ENCODE measurements at places on chromosomes 5 and 9.

GRCh38 chr9:120446671-120447070, 133.3 kb downstream of the CDK5RAP2 start:
- DNase-seq = no peak

GRCh38 chr5:39201781-39202596, 17.4 kb downstream of the FYB1 start:
- DNase-seq = no peak

- no peak for DNase-seq
These were observed 34.4 kb upstream of the PALM2AKAP2 start for GRCh38 chr9:109745335-109746283.

- peak; percentile 25 for DNase-seq
These were observed 8.9 kb downstream of the ZNF366 start for GRCh38 chr5:72498284-72498683.

GRCh38 chr9:132011309-132011708, 68.4 kb downstream of the MED27 start:
- no peak for DNase-seq

GRCh38 chr9:133889584-133890301, 102.4 kb downstream of the VAV2 start:
- DNase-seq = no peak

- no peak for DNase-seq
These were observed 25.8 kb downstream of the SMIM3 start for GRCh38 chr5:150804388-150804787.

DNA sequence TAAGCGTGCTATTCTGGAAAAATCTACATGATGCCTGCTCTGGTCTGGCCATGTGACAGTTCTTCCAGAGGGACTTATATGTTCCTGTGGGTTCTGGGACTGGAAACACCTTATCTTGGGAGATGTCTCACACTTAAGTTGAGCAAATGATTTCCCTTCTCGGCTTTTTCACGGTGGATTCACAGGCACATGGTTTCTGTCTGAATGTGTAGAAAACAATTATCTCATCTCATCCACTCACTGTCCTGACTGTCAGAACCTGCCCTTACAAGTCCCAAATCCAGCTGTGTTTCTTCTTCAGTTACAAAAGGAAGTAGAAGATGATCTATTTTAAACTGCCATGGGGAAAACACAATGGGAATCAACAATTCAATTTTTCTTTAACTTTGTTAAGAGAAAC, 184.0 kb downstream of the SYK start:
- DNase-seq = no peak

- no peak for DNase-seq
These were observed 4.6 kb downstream of the SNX2 start for GRCh38 chr5:122779451-122779850.

DNA sequence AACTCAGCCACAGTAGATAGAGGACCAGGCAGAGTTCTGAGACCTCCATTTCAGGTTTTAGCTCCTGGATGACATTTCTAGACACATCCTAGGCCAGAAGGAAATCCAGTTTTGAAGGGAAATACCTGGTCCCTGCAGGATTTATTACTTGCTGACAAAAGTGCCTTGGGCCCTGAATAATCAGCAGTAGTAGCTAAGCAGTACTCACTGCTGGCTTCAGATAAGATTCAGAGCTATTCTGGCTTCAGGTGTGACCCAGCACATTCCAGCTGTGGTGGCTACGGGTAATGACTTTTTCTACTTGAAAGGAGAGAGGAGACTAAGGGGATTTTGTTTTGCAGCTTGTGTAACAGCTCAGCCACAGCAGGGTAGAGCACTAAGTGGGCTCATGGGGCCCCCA, 34.0 kb downstream of the NDUFAF2 start:
- no peak for DNase-seq

GRCh38 chr5:14134771-14135170, 8.4 kb upstream of the TRIO start:
- no peak for DNase-seq

DNA sequence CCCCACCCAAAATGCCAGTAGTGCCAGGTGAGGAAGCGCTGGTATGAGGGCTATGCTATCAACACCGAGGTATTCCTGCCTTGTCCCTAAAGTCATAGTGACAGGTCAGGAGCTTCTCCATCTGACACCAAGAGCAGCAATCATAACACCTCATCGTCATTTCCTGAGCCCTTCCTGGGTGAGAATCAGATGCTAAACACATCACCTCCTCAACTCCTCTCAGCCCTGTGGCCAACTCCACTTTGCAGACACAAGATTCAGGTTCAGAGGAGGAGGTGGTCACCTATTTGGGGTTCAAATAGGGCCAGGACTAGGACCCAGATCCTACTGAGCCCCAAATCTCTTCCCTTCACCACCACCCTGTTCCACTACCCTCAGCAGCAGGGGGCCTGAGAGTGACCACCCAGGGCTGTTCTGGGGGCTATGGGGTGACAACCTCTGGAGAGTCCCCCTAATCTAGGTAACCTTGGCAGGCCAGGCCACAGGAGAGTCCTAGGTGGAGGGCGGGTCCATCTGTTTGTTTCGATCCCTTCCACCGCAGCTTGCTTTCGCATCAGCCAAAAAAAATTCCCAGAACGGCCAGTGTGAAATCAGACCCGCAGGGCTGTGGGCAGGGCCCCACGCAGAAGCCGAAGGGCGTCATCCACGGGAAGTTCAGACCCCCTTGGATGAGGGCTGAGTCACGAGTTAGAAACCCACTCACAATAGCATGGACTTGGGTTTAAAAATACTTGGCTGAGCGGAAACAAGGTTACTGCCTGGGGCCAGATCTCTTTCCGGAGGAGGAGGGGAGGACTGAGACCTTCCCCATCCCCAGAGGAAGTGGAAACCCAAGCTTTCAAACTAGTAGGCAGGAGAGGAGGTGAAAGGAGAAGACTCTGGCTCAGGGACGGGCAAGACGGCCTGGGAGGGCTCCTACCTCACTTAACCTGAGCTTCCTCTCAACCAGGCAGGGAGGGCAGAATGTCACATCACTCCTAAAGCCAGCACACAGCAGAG, 8.7 kb downstream of the STK10 start:
- no peak for DNase-seq

DNA sequence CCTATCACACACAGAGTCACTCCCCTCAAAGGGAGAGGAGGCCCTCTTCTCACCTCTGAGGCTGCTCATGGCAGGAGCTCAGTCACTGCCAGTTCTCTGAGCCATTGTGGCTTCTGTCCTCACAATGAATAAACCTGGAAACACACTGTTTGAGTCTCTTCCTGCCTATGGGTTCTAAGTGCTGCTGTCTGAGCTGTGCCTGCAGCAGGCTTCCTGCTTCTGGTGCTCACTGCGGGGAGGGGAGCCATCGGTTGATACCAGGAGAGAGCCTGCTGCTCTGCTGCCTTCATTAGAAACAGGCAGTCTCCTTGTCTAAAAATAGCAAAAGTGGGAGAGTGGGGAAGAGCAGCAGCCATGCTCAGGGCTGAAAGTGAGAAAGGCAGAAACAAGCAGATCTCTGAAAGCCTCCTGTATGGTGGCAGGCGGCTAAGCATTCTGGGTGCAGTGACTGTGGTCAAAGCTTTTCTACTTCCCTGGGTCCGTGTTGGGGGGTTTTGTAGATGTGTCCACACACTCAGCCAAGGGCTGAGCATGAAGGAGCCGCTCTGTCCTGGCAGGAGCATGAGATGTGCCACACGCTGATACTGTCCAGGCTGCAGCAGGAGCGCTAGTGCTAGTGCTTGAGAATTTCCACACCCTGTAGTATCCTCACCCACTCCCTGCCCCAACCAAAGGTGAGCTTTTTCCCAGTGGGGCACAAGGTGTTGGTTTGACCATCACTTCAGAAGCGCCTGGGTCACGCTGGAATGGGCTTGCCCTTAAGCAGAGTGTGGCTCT, 34.2 kb downstream of the PRKACG start:
- DNase-seq = no peak

GRCh38 chr5:135234666-135235401, 164.2 kb downstream of the MACROH2A1 start:
- no peak for DNase-seq

GRCh38 chr9:94127806-94128205, 43.5 kb downstream of the PTPDC1 start:
- no peak for DNase-seq

DNA sequence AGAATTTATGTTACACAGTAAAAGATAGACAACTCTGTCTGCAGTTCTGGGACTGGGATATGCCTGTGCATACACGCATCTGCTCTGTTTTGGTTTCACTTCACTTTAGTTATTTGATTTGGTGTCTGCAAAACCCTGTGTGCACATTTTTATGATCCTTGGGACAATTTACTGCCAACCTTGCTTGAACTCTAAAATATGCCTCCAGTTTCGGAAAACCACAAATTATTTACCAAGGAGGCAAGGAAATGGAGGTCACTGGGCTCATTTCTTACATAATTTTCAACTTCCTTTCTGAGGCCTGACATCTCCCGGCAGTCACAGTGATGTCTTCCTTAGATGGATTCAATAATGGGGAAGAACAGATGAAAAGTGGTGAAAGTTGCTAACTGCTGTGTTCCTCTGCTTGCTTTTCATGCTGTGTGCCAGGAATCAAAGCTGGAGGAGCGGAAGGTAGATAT, 61.2 kb upstream of the TAF11L2 start:
- DNase-seq = no peak

DNA sequence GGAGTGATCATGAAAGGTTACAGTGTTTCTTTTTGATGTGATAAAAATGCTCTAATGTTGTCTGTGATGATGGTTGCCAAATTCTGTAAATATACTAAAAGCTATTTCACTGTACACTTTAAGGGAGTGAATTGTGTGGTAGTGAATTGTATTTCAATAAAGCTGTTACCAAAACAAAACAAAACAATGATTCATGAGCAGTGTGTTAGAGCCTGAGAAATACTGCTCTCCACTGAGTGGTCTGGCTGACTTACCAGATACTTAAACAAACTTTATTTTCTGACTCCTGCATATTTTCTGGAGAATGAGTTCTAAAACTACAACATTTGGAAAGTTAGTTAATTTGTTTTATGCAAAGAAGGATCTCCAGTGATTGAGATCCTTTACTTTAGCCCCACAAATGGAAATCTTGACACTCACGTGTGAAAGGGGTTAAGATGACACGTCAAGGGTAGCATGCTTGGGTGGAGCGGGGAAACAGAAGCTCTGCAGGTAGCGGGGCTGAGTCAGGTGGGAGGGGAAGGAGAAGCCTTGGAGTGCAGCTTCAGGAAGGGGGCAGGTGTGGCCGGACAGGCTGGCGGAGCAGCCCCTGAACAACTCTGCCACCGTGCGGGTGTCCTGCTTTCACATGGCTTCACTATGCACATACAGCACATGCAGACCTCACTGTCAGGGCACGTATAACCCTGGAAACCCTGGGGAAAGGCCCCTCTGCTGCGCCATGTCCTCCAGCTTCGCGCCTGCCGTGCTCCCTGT, 256.7 kb downstream of the IRX1 start:
- DNase-seq = no peak

GRCh38 chr5:76990899-76991459, 38.1 kb downstream of the CRHBP start:
- no peak for DNase-seq

DNA sequence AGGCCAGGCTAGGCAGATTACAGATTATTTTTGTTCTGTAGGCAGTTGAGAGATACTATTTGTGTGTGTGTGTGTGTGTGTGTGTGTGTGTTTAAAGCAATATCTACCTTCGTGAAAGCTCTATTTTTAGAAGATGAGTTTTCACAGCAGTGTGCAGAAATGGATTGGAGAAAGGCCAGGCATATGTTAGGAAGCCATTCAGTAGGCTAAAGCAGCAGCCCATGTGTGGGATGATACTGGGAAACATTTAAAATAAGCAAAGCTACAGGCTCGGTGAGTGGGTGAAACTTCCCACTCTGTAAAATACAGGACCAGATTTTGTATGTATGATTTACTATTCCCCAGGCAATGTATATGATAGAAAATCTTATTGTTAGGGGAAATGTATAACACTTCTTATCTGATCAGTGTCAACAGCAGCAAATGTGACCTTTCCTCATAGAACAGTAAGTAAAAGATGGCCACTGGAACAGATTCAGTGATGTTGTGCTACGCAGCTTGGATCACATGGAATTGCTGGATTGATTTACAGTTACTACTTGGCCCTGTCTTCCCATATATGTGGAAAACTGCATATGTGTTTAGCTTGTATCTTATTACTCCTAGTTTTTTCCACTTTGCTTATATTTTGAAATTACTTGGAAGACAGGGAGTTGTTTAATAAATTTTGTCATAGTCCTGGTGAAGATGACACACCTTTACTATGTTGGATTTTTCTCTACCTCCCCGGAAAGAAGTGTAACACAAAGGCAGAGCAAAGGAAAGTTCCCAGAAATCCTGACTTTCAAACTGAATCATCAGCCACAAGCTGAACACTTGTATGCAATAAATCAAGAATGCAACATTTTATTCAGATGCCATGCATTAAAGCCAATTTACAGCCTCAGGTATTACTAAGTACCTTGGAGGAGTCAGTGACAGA, 1077.7 kb upstream of the SEMA6A start:
- no peak for DNase-seq

- no peak for DNase-seq
These were observed 805.3 kb downstream of the TLE1 start for GRCh38 chr9:80883826-80884579.

GRCh38 chr9:112032743-112033142, 136.1 kb downstream of the UGCG start:
- no peak for DNase-seq

DNA sequence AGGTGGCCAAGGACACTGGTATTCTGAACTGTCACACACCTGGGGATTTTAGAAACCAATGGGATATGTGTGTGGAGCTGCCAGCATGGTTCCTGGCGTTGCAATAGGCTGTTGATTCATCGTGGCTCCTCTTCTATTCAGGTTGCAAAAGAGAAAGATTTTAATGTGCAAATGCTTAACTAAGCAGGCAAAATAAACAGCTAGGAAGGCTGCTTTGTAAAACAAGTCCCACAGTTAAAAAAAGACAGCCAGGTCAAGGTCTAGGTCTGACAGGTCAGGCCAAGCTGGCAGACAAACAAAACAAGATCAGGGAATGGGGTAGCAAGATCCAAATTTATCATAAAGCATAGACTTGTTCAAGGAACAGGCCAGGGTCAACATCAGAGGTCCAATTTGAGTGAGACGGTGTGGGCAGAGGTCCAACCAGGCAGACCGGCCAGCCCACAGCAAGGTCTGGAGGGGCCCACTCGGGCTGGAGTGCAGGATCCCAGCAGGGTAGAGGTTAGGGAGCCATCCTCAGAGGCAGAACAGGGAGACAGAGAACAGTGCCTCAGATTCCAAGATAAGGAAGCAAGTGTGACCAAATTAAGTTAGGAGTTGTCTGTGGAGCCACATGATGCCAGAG, 45.6 kb downstream of the SUB1 start:
- no peak for DNase-seq

DNA sequence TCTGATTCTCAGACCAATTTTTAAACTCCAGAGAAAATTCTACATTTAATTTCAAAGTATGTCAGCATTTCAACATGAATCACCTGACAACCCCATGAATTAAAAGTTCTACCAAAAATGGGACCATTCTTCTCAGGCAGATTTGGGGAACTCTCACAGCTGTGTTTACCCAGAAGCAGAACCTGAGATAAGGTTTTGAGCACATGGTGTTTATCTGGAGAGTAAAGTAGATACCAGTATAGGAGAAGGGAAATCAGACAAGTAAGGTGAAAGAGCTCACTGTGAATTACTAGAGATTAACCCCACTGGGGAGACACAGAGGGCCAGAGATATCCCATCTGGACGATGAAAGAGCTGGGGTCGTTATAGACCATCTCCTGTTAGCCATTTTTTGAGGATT, 729.1 kb downstream of the DNAH5 start:
- no peak for DNase-seq

GRCh38 chr9:124271660-124272059, 13.9 kb downstream of the NEK6 start:
- no peak for DNase-seq
